ENCODE measurements at places on chromosomes 4 and X.

GRCh38 chr4:87502580-87503238, 26.5 kb downstream of the SPARCL1 start:
- no peak for DNase-seq

GRCh38 chr4:167196344-167197012, 37.8 kb downstream of the SPOCK3 start:
- DNase-seq = no peak

DNA sequence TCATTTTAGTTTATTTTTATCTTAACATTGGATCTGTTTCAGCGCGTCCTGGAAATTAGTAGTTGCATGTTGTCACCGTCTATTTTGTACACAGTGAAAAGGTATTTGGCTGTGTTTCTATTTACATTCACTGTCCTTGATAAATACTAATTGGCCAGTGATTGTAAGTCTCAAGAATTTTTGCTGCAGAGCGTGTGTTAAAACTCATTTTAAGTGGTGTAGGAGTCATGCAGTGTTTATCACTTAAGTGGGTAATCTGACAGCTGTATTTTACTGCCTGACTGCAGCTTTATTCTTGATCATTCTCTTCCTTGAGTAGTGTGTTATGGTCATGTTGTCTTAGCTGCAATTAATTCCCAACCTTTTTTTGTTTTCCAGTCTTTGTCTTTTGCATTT, 9.8 kb downstream of the GUCY1A1 start:
- DNase-seq = peak; percentile 64

- DNase-seq = no peak
These were observed 993 bp downstream of the EVC2 start for GRCh38 chr4:5707366-5707765.

DNA sequence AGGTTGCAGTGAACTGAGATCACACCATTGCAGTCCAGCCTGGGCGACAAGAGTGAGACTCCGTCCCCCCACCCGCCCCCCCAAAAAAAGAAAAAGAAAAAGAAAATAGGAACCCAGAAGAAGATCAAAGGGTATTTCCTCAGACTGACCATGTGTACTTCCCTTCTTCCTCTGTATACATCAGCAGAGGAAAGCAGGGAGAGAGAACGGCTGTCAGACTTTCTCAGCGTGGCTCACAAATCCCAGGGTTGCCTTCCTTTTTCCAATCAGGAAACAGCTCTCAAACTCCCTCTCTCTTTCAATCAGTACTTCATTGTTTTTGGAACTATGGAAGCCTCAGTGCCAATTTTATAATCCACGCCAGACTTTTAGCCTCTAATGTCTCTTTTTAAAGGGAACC, 59.1 kb downstream of the CHRNA9 start:
- no peak for DNase-seq

DNA sequence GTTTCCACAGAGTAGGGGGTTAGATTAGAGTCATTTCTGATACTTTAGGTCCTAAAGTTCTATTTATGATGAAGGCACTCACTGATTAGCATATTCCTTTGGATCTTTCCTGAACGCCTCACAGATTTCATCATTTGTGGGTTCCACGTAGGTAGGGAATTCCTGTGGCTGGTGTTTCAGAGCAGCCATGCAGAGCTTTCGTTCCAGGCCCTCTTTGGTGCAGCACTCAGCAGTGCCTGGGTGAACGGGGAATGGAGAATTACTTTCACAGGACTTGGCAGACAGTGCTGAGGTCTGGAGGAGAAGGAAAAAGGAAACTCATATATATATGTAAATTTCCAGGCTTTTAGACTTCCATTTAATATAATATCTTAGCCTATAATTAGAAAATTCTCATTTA, 18.5 kb downstream of the GC start:
- no peak for DNase-seq

GRCh38 chr4:112196461-112196860, 35.1 kb upstream of the AP1AR start:
- DNase-seq = no peak

- DNase-seq = no peak
These were observed 169.8 kb upstream of the GALNT7 start for GRCh38 chr4:172998527-172999469.

DNA sequence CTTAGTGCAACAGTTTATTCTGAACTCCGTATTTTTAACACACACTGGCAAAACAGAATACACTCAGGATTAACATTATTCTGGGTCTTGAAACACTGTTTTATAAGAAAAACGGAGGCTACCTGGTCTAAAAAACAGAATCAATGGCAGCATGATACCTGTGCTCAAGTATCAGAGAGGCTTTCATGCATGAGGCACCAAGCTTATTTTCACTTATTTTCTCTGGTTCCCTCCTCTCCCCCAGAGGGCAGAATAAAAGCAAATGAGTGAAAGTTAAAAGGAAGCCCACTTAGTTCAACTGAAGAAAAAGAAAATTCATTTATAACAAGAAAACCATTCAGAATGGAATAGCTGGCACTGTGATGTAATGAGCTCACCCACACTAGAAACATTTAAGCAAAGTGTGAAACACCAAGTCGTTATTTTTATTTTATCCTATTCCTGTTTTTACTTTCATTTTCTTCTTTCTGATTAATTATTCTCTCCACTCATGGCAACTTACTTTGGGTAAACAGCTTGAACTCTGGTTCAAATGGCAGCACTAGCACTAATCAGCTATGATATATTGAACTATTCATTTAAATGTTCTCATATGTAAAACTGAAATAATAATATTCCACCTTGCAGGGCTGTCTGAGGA, 211.8 kb downstream of the PPP3CA start:
- DNase-seq = no peak

DNA sequence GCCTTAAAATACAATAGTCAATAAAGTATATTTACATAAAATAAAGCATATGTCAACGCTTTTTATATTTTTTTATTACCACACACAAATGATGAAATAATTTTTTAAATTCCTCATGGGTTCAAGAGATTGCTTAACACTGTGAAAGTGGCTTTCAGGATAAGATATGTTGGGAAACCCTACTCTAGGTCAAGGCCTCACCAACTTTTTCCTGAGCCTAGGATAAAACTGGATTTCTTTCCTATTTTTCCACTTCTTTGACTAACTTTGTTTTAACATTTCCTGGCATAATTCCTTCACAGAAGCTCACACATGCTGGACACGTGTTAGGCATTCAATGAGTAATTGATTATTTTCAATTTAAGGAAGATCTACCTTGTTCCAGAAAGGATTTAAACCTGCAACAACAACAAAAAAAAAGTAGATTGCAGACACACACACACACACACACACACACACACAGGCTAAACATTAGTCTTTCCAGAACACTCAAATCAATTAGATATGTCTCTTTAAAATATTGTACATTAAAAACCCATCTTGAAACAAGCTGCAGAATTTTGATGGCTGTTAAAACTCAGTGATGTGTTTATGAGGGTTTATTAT, 9.1 kb downstream of the KLB start:
- DNase-seq = no peak

- DNase-seq = no peak
These were observed 39.5 kb downstream of the USP46 start for GRCh38 chr4:52619591-52619931.

DNA sequence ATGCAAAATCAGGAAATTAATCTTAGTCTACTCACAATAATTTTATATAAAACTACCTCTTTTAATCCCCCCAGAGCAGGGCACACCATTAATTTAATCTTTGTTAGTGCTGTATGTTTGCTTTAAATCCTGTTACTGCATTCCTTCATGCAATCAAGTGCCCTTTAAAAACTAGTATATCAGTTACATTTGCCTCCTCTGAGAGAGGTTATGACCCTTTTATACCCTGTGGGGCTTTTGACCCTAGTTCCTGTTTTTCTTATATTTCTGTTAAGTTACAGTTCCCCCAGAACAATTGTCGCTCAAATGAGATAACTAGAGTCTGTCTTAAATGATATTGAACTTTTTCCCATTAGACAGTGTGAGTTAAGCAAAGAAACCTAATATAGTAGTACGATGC, 46.2 kb downstream of the GPC4 start:
- no peak for DNase-seq

Measured in bone marrow (tissue), 2 donors.